ENCODE measurements at places on chromosomes 5 and 9.

- DNase-seq: no peak
These were observed 61.2 kb downstream of the VAV2 start for GRCh38 chr9:133930682-133931485.

DNA sequence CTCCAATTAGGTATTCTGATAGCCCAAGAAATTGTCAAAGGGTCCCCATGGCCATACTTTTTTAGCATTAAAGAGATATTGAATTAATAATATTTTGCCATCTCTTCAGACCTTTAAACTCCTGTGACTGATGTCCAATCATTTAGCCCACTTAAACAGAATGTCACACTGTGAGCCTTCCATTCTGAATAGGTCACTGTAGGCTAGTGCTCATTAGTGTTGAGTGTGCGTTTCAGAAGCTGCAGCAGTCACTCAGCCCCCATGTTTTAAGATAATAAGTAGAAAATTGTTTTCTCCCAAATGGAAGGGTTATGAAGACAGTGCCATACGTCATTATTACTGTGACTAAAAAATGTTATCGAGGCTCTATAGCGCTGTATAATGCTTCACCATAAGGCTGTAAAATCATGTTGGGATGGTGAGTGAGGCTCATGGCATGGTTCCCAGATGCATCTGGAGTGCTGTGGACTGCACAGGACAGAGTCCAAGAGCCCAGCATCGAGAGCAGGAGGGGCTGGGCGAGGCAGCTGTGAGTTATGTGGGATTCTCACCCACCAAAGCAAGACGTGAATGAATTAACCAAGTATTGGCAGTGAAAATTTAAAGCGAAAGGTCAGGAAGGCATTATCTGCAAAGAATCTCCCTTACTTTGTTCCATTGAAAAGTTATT lies 2112.9 kb upstream of the WWC1 start:
- no peak for DNase-seq

DNA sequence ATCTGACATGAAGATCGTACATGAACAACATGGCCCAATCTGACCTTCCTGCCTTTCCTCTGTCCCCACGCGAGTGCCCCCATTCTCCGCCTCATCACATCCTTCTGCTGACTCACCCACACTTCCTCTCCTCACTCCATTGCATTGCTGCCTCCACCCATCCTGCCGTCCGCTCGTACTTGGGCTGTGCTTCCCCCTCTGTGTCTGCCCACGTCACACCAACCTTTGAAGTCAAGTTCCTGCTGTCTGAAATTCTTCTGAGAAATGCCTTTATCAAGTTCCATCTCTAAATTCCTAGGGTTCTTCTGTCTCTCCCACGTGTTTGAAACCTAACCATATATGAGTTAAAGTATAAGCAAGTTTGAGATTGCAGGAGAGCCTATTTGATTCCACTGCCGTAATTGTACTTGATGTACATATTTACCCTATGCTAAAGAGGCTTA lies 18.0 kb upstream of the STARD4 start:
- DNase-seq: peak; percentile 11

DNA sequence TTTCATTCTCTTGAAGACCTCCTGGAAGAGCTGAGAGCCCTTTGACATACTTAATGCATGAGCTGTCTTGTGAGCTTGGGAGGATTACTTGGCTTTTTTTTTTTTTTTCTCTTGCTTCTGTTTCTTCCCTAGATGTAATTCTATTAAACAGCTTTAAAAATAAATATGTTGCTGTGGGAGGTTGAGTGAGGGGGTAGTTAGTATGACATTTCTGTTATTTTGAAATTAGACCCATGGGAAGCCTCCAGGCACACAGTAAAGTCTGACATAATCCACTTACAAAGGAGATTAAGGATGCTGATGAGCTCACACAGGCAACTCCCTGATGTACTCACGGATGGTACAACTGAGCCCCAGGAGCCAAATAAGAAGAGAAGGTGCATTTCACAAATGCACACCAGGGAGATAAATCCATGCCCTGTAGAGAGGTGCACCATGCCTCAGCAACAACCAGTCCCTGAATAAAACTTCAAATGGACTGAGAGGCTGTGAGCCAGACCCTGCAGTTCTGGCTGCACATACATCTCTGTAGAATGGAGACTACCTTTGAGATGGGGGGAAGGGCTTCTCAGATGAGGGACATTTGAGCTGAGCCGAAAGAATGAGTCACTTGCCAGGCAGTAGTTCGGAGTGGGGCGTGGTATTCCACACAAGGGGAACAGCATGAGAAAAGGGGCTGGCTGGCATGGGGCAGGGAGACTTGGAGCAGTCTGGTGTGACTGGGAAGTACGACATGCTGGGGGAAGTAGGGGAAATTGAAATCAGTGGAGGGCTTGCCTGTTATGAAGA lies 68.7 kb downstream of the ACTL7B start:
- peak; percentile 80 for DNase-seq

DNA sequence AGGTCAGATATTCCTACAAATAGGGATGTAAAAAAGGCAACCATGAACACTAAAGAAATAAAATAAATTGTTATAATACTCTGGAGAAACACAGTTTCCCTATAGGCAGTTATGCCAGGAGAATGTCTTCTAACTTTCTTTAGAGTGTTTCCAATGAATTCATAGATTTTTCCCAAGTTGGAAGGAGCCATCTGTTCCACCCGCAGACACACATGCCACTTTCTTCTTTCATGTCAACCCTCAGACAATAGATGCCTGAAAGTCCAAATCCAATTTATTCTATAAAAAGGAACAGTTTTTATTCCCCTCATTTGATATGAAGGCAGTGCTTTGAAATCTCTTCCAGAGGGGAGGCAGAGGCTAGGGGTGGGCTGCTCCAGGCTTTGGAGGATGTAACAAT lies 418.1 kb downstream of the ACTL7B start:
- no peak for DNase-seq

GRCh38 chr5:173642191-173642816 lies 25.9 kb upstream of the BOD1 start:
- no peak for DNase-seq

- peak; percentile 87 for DNase-seq
These were observed 65.8 kb upstream of the STXBP1 start for GRCh38 chr9:127546125-127546832.

- no peak for DNase-seq
These were observed 80.8 kb upstream of the IL12B start for GRCh38 chr5:159411115-159411514.

DNA sequence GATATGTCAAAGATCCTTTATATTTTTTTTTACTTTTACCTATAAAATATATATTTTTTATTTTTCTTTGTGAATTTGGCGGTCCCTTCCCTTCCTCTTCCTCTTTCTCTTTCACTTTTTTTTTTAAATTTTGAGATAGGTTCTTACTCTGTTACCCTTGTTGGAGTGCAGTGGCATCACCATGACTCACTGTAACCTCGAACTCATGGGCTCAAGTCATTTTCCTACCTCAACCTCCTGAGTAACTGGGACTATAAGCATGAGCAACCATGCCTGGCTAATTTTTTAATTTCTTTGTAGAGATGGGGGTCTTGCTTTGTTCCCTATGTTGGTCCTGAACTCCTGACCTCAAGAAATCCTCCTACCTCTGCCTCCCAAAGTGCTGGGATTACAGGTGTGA lies 258.0 kb upstream of the CLINT1 start:
- DNase-seq: peak; percentile 3

DNA sequence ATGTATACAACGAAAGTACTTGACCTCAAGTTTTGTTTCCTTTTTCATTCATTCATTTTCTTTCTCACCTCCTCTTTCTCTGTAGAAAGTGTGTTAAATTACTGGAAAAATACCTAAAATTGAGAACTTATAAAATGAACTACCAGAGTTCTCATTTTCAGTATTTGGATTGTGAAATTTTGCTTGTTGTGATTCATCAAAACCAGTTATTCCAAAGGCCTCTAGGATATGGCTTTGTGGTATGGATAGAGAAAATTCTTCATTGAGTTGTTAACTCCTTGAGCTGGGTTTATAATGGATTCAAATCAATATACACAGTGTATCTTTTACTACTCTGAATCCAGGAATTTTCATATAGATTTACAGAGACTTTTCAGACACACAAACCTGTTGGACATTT lies 287.6 kb downstream of the KDM4C start:
- DNase-seq: no peak

DNA sequence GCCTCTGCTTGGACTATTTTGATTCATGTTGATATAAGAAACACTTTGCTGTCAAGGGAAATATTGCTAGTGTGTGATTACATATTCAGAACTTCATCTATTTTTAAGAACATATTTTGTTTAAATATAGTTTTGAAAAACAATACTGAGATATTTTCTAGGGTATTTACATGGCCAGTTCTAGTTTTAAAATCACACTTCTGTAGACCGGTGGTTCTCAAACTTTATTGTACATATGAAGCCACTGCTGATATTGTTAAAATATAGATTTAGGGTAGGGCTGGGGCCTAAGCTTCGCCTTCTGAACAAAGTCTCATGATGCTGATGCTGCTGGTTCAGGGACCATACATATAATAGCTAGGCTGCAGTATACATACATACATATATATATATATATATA lies 1000.0 kb downstream of the PTPRD start:
- no peak for DNase-seq

DNA sequence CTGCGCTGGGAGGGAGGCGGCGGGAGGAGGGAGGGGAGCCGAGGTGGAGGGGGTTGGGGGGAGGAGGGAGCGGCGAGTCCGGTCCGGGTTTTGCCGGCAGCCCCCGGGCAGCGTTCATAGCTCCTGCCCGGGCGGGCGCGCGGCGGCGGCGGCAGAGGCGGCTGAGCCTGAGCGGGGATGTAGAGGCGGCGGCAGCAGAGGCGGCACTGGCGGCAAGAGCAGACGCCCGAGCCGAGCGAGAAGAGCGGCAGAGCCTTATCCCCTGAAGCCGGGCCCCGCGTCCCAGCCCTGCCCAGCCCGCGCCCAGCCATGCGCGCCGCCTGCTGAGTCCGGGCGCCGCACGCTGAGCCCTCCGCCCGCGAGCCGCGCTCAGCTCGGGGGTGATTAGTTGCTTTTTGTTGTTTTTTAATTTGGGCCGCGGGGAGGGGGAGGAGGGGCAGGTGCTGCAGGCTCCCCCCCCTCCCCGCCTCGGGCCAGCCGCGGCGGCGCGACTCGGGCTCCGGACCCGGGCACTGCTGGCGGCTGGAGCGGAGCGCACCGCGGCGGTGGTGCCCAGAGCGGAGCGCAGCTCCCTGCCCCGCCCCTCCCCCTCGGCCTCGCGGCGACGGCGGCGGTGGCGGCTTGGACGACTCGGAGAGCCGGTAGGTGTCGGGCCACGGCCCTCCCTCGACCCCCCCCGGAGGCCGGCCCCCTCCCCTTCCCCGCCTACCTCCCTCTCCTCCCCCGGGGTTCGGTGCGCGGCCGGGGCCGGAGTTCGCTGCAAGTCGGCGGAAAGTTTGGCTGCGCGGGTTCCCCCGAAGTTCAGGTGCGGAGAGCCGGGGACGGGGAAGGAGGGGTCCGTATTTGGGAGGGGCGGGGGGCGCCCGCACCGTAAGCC lies at the start of gene CXXC5:
Gene CXXC5, plus strand, starts transcription at position 145 of the 877 bp plus-strand sequence. CDS start 32,175 bp downstream, outside the sequence.
- DNase-seq: peak; percentile 80

DNA sequence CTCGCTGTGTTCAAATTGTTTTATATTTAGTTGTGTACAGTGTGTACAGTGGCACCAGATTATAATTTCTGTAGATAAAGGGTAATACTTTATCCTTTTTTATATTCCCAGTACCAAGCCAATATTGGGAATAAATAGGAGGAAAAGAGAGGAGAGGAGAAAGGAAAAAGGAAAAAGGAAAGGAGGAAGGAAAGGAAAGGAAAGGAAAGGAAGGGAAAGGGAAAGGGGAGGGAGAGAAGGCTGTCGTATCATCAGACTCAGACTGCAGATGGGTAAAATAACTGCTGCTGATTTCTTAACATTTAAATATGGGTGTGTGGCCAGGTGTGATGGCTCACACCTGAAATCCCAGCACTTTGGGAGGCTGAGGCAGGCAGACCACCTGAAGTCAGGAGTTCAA lies 51.0 kb downstream of the C5orf22 start:
- no peak for DNase-seq

DNA sequence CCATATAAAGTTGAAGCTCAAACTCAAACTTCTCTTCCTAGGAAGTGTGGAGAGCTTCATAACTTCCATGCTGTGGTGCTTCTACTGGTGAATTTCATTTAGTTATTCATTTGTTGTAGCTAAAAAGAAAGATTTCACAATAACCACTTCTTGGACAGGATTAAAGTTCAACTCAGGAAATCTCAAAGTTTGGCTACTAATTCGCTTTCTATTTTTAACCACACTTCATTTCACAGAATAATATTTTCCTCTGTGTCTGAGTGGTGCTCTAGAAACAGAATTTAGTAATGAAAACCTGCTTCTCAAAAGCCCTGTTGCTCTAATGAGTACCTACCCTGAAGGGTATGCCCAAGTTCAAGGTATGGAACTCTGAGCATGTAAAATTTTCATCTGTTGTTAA lies 73.9 kb downstream of the ACTBL2 start:
- DNase-seq: no peak
